GM12878 (cell line): ENCODE measurements at places on chromosomes 3 and 15.

DNA sequence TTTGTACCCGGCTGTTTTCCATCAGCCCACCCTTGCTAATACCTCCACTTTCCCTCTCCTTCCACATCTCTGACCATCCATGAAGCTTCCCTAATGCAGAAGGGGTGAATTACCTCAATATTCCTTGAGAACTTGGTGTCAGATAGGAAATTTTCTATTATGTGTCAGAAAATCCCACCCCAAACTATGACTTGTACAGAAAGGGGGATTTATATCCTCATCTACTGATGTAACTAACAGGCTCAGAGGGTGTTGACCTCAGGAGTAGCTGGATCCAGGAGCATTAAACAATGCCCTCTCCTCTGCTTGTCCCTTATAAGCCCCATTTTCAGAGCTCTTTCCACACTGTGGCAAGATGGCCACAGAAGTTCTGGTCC lies 242.8 kb upstream of the TLE3 start:
- H3K36me3 ChIP-seq = no peaks in the 10 kb centered on the region
- H3K4me1 ChIP-seq = 0 out of 2 replicates have a peak, but pooled peaks cover 3% of the 10 kb centered on the region
- H3K4me3 ChIP-seq = no peak overlapping the region
- no peak overlapping the region for H3K27ac ChIP-seq

DNA sequence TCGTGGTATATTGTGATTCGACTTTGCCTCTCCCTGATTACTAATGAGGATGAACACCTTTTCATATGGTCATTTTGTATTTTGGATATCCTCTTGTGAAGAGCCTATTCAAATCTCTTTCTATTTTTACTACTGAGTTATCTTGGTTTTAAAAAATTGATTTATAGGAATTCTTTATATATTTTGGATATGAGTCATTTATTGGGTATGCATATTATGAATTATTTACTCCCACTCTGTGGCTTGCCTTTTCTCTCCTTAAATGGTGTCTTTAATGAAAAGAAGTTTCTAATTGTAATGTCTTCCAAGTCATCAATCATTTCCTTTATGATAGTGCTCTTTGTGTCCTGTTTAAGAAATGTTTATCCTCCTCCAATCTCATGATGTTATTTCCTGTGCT lies 191.5 kb upstream of the DPH6 start:
- no peak overlapping the region for H3K4me3 ChIP-seq
- no peaks in the 10 kb centered on the region for H3K27me3 ChIP-seq
- no peaks in the 10 kb centered on the region for H3K4me1 ChIP-seq
- no peak for DNase-seq

- H3K36me3 ChIP-seq = no peaks in the 10 kb centered on the region
- H3K27ac ChIP-seq = no peak overlapping the region
- H3K27me3 ChIP-seq = no peaks in the 10 kb centered on the region; the same call in 1 of the 2 replicates
- H3K4me1 ChIP-seq = no peaks in the 10 kb centered on the region
- H3K4me3 ChIP-seq = no peak overlapping the region
These were observed 734.6 kb downstream of the TUSC7 start for GRCh38 chr3:117444175-117444574.

DNA sequence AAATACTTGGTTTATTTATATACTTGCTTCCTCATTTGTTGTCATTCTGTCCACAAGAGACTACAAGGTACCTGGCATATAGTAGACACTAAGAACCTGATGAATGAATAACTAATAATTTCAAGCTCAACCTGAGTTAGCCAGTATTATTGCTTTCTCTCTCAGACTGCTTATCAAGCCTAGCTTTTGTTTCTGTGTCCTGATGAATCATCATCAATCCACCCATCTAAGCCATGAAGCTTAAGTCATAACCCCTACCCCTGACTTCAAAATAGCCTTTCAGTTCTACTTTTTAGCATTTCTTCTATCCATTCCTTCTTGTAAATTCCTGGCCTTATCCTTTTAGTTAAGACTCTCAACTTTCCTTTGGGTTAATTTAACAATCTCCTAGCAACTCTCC lies 420.8 kb downstream of the EPHA6 start:
- H3K27me3 ChIP-seq = no peaks in the 10 kb centered on the region
- H3K27ac ChIP-seq = no peak overlapping the region
- no peak for DNase-seq
- no peak overlapping the region for H3K4me3 ChIP-seq

DNA sequence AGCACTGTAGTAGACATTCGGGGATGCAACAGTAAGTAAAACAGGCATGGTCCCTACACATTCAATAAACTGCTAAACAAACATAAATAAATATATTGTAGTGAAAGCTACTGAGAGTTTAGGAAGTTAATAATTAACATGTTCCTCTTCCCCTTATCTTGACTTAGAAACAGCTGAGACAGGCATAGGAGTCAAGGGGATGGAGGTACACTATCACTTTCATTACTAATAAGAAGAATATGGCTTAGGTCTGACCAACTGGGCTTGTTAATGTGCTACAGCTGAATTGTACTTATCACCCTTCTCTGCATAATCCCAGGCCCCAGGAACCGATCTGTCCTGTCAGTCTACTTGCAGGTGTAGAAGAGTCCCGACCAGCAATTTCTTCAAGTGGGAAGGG lies 116.3 kb upstream of the DAZL start:
- no peak overlapping the region for H3K27ac ChIP-seq
- no peaks in the 10 kb centered on the region for H3K4me1 ChIP-seq
- no peaks in the 10 kb centered on the region for H3K36me3 ChIP-seq

GRCh38 chr15:50209809-50210208 lies 27.8 kb downstream of the SLC27A2 start:
- no peaks in the 10 kb centered on the region for H3K27me3 ChIP-seq
- H3K27ac ChIP-seq = no peak overlapping the region
- no peak for DNase-seq
- H3K4me3 ChIP-seq = no peak overlapping the region

DNA sequence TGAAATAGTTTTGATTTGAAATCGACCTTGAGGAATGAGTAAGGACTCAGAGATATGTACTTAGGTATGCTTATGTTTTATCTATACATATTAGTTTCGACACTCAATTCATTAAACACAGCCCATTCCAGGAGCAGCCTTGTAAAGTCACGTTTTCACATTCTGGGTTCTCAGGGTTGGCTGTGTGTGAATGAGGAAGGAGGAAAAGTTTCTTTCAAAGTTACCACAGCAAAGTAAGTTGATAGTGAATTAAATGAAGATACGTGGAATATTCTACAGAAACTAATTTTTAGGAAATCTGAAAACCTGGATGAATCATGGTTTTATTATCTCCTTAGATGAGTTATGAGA lies 133.5 kb downstream of the C3orf38 start:
- no peak overlapping the region for H3K4me3 ChIP-seq
- DNase-seq = no peak
- no peaks in the 10 kb centered on the region for H3K36me3 ChIP-seq
- no peaks in the 10 kb centered on the region for H3K27me3 ChIP-seq
- H3K4me1 ChIP-seq = no peaks in the 10 kb centered on the region

GRCh38 chr3:12681943-12682390 lies 18.1 kb upstream of the RAF1 start:
- no peak overlapping the region for H3K4me3 ChIP-seq
- no peaks in the 10 kb centered on the region for H3K27me3 ChIP-seq
- H3K36me3 ChIP-seq = no peaks in the 10 kb centered on the region
- H3K27ac ChIP-seq = no peak overlapping the region
- peaks cover 3% of the 10 kb centered on the region for H3K4me1 ChIP-seq

GRCh38 chr3:171168086-171168485 lies 141.6 kb upstream of the SLC2A2 start:
- peaks cover 44% of the 10 kb centered on the region for H3K36me3 ChIP-seq
- no peak for DNase-seq
- no peak overlapping the region for H3K27ac ChIP-seq
- no peak overlapping the region for H3K4me3 ChIP-seq
- H3K4me1 ChIP-seq = peaks cover 14% of the 10 kb centered on the region
- no peaks in the 10 kb centered on the region for H3K27me3 ChIP-seq

- H3K27ac ChIP-seq = no peak overlapping the region
- H3K4me1 ChIP-seq = peaks cover 9% of the 10 kb centered on the region
- H3K27me3 ChIP-seq = no peaks in the 10 kb centered on the region
- H3K36me3 ChIP-seq = no peaks in the 10 kb centered on the region
- no peak for DNase-seq
These were observed 50.9 kb downstream of the C3orf20 start for GRCh38 chr3:14725564-14726440.

- H3K27ac ChIP-seq = no peak overlapping the region
- DNase-seq = no peak
- H3K4me3 ChIP-seq = no peak overlapping the region
- peaks cover 11% of the 10 kb centered on the region for H3K4me1 ChIP-seq
- no peaks in the 10 kb centered on the region for H3K27me3 ChIP-seq
- no peaks in the 10 kb centered on the region for H3K36me3 ChIP-seq
These were observed 451 bp downstream of the CCR5AS start for GRCh38 chr3:46406443-46406787.

DNA sequence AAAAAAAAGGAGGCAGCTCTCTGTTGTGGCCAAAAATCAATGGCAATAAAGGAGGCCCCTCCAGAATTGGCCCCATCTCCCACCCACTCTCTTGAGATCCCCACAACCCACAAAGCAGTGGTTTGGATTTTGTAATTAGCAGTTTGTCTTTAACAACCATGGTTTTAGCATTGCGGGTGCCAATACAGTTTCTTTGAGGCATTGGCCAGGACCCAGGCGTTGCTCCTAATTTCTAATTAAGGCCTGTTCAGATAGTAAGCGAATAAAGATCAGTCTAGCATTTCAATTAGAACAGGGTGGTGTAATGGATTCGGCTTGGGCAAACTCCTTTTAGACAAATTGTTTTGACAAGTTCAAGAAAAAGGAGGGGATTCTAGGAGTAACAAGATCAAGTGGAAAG lies 23.6 kb upstream of the UACA start:
- H3K27me3 ChIP-seq = no peaks in the 10 kb centered on the region
- no peaks in the 10 kb centered on the region for H3K36me3 ChIP-seq
- H3K4me3 ChIP-seq = no peak overlapping the region
- H3K4me1 ChIP-seq = no peaks in the 10 kb centered on the region
- DNase-seq = no peak

GRCh38 chr3:159907828-159908227 lies 80.8 kb upstream of the IL12A start:
- DNase-seq = no peak
- H3K27ac ChIP-seq = no peak overlapping the region

- no peaks in the 10 kb centered on the region for H3K27me3 ChIP-seq
- DNase-seq = no peak
- no peaks in the 10 kb centered on the region for H3K4me1 ChIP-seq
These were observed 17.0 kb downstream of the TM4SF18 start for GRCh38 chr3:149316437-149316836.

GRCh38 chr15:39786447-39787056 lies 3.9 kb upstream of the FSIP1 start:
- H3K36me3 ChIP-seq = no peaks in the 10 kb centered on the region; the same call in 1 of the 2 replicates
- no peak overlapping the region for H3K27ac ChIP-seq
- no peak for DNase-seq
- no peaks in the 10 kb centered on the region for H3K27me3 ChIP-seq
- no peak overlapping the region for H3K4me3 ChIP-seq

- H3K27ac ChIP-seq = no peak overlapping the region
- no peaks in the 10 kb centered on the region for H3K4me1 ChIP-seq
- no peaks in the 10 kb centered on the region for H3K27me3 ChIP-seq
- H3K4me3 ChIP-seq = no peak overlapping the region
- DNase-seq = no peak
- H3K36me3 ChIP-seq = no peaks in the 10 kb centered on the region
These were observed 11.3 kb upstream of the KNL1 start for GRCh38 chr15:40582726-40583246.

DNA sequence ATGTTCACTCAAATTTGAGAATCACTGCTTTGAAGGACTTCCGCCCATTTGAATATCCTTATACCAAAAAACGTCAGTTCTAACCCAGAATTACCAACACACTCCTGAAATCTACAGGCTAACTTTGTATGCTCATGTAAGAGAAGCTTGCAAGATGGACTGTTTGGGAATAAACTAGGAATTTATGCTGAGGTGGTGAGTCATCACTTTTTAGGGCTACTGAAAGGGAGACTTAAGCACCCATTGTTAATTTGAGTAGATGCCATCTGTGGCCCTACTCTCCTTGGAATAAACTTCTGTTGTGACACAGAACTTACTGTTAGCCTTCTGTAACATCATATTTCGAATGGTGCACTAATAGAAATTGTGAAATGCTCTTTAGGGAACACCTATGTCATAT lies 74.6 kb downstream of the FGF12 start:
- H3K27me3 ChIP-seq = no peaks in the 10 kb centered on the region
- no peaks in the 10 kb centered on the region for H3K4me1 ChIP-seq
- H3K36me3 ChIP-seq = no peaks in the 10 kb centered on the region
- no peak for DNase-seq

GRCh38 chr3:185052631-185053030 lies 100.2 kb downstream of the C3orf70 start:
- peaks cover 5% of the 10 kb centered on the region; the same call in 1 of the 2 replicates for H3K36me3 ChIP-seq
- no peaks in the 10 kb centered on the region for H3K4me1 ChIP-seq
- no peaks in the 10 kb centered on the region for H3K27me3 ChIP-seq
- no peak overlapping the region for H3K27ac ChIP-seq
- no peak for DNase-seq

- peaks cover 11% of the 10 kb centered on the region for H3K4me1 ChIP-seq
- DNase-seq = no peak
These were observed 89.9 kb downstream of the CCNL1 start for GRCh38 chr3:157069846-157070677.

- no peak for DNase-seq
- no peak overlapping the region for H3K4me3 ChIP-seq
- H3K36me3 ChIP-seq = no peaks in the 10 kb centered on the region
- H3K27ac ChIP-seq = no peak overlapping the region
- no peaks in the 10 kb centered on the region for H3K27me3 ChIP-seq
These were observed 15.7 kb downstream of the KLHL6 start for GRCh38 chr3:183539811-183540210.

- H3K27me3 ChIP-seq = peaks cover 6% of the 10 kb centered on the region
- no peak overlapping the region for H3K27ac ChIP-seq
- no peak overlapping the region for H3K4me3 ChIP-seq
- no peaks in the 10 kb centered on the region for H3K36me3 ChIP-seq
- DNase-seq = no peak
- no peaks in the 10 kb centered on the region for H3K4me1 ChIP-seq
These were observed 112.2 kb upstream of the SLC6A11 start for GRCh38 chr3:10703875-10704274.

GRCh38 chr3:16329826-16330129 lies 64.8 kb downstream of the OXNAD1 start:
- no peaks in the 10 kb centered on the region for H3K4me1 ChIP-seq
- H3K4me3 ChIP-seq = no peak overlapping the region
- H3K27me3 ChIP-seq = no peaks in the 10 kb centered on the region
- H3K36me3 ChIP-seq = peaks cover 19% of the 10 kb centered on the region

DNA sequence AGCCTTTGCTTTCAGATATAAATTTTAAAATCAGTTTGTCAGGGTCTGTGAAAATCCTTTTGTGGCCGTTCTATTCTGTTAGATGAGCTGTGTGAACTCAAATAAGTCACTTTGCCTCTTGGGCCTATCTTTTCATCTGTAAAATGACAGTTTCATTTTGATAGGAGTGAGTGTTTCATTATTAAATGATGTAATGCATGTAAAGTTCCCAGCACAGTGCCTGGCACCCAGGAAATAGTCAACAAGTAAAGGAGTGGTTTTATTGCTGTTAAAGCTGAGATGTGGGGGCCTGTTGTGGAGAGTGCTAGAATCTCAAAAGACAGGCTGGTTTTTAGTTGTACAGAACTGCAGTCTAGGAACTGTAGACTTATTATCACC lies 394.5 kb upstream of the CFAP20DC start:
- H3K27me3 ChIP-seq = no peaks in the 10 kb centered on the region
- no peaks in the 10 kb centered on the region for H3K36me3 ChIP-seq
- peak overlapping the region; percentile 72 for H3K27ac ChIP-seq
